ENCODE measurements at places on chromosomes 1 and 21.

GRCh38 chr1:214184992-214185391, 96.0 kb upstream of the SMYD2 start:
- no peak for DNase-seq

DNA sequence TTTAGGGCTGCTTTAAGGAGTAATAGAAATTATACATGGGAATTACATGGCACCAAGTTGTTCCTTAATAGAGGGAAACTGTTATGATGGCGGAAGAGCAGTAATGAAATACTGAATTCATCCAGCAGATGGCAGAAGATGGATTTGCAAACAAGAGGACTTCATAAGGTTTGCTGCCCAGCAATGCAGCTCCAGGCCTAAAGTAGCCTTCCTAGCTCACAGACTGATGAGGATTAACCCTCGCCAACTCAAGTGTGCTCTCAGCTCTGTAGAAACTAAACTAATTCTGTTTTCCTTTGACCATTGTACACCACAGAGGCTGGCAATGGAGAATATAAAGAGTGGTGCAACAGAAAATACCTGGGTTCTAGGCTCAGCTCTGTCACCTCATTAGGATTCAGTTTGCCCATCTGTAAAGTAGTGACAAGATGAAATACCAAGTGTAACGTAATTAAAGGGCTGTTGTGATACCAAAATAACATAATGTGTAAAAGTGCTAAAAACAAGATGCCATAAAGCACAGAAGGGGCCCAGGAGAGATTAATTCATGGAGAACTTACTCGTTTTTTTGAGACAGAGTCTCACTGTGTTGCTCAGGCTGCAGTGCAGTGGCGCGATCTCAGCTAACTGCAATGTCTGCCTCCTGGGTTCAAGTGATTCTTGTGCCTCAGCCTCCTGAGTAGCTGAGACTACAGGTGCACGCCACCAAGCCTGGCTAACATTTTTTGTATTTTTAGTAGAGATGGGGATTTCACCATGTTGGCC, 102.4 kb upstream of the SERBP1 start:
- DNase-seq, result no peak

DNA sequence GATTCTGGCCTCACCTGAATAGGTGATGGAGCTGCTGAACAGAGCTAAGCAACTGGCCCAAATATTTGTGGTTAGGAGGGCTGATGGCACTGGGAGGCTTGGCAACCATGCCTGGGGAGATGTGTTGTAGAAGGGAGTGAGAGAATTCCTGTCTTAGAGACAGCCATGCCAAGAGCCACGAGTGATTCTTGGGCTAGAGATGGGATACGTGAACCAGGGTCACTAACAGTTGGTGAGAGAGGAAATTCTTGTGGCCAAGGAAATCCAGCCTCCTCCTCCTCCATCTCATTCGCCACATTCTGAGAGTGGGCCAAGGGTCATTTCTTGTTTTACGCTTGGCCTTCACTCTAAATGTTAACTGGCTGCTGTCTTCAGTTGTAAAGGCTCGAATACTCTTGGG, 46.3 kb downstream of the NGF start:
- DNase-seq, result no peak

GRCh38 chr1:159704481-159704880, 9.9 kb downstream of the CRP start:
- no peak for DNase-seq

- DNase-seq, result no peak
Measured at GRCh38 chr1:212167098-212167497, 118.1 kb upstream of the PPP2R5A start.

GRCh38 chr21:31570824-31571566, 88.5 kb upstream of the SOD1 start:
- no peak for DNase-seq

- no peak for DNase-seq
Measured at GRCh38 chr1:170678027-170678600, 14.2 kb downstream of the PRRX1 start.

- DNase-seq, result no peak
Measured at GRCh38 chr1:54609301-54609921, 13.9 kb downstream of the FAM151A start.

GRCh38 chr1:211627259-211627658, 48.2 kb downstream of the NEK2 start:
- no peak for DNase-seq

- DNase-seq, result no peak
Measured at GRCh38 chr1:226656201-226656600, 82.9 kb downstream of the ITPKB start.

- no peak for DNase-seq
Measured at GRCh38 chr1:144551107-144551542, 41.6 kb upstream of the PPIAL4F start.

- no peak for DNase-seq
Measured at GRCh38 chr1:147741065-147741464, 19.3 kb downstream of the GJA5 start.

DNA sequence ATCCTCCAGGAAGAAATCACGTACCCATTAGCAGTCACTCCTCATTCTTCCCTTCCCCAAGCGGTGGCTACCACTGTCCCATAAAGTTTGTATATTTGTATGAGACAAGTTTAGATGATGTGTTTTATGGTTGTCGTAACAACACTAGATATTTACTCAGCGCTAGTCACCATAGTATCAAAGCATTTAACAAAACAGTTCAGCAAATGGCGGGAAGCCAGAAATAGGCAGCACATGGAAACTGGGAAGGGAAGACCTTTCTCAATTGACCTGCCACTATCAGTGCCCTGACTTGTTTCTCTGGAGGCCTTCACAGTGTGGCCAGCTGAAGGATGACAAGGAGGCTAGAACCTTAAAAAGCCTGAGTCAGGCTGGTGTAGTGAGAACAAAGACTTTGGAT, 31.1 kb downstream of the CNST start:
- no peak for DNase-seq

DNA sequence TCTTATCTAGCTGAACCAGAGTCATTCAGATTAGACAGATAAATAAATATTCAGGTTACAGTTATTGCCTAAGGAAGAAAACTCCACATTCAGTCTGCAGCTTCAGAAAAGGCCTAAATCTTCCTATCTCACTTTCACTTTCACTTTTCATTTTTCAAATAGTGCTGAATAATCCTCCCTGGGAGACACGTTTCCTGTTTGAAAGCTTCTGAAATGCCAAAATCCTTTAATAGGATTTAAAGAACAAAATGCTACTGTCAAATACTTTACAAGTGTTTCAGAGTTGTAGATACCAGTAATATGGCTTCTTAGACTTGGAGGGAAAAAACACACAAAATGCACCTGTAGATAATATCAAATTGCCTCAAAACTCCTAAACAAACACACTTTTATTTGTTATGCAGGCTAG, 3.9 kb downstream of the PSMB2 start:
- no peak for DNase-seq

GRCh38 chr1:18534810-18535205, 54.1 kb downstream of the KLHDC7A start:
- no peak for DNase-seq

GRCh38 chr1:56758794-56759193, 60.4 kb downstream of the FYB2 start:
- no peak for DNase-seq

DNA sequence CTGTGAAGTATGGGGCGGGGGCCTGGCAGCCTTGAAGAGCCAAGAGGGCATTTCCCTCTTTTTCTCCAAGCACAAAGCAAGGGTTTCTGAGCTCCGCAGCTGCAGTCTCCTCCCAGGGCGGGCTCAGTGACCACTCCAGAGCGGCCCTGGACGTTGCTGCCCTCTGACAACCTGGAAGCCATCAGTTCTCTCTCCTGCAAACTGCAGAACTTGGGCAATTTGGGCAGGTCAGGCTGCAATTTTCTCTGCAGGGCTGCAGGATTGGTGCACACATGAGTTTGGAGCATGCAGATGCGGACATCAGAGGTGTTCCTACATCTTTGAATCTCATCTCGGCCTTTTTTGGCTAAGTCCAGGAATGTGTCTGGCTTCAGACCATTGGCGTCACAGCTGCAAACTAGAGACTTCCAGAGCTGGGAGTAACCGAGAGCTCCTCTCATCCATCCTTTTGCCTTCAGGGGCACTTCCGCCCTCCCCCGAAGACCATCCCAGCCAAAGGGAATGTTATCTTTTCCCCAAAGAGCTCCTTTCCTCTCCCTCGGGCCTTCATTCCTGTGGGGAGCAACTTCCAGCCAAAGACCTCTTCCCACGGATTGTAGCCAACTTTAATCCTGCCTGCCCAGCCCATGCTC, 139.6 kb upstream of the WNT4 start:
- no peak for DNase-seq

GRCh38 chr1:156493742-156494141, 6.8 kb downstream of the MEF2D start:
- no peak for DNase-seq

DNA sequence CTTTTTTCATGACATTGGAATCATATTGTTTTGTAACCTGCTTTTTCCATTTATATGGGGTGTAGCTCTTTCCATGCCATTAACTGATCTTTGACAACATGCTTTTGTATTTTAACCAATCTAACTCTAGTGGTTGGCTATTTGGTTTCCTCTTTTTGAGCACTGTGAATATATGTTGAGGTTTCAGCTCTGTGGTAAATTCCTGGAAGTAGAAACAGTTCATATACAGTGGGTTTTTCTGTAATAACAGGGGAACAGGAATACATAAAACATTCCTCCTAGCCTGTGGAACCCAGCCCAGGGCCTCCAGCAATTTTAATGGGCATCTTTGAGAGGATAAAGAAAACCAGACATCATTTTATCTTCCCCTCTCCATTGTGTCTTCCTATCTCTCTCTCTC, 17.4 kb downstream of the AZIN2 start:
- no peak for DNase-seq

DNA sequence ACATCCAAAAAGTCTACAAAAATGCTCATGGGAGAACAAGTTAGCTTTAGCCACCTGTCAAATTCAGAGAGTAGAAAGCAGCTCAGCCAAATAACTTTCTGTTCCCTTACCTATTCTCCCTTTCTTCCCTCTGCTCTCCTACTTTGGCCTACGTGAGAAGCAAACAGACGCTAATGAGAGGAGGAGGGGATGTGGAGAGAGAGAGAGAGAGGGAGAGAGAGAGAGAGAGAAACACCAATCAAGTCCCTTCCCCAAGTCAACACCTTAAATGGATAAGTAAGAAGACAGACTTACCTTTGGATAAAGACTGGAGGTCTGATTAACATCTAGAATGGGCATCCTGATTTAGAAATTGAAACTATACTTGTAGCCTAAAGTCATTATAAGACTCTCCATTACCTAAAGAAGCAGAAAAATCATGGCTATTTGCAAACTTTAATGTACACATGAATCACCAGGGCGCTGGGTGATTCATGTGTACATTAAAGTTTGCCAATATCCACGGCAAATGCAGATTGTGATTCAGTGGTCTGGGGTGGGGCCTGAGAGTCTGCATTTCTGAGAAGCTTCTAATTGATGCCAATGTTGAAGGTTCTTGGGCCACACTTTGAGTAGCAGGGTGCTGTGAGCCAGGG, 13.1 kb upstream of the DUSP12 start:
- no peak for DNase-seq

- no peak for DNase-seq
Measured at GRCh38 chr1:205714190-205714905, 34.0 kb upstream of the SLC45A3 start.

DNA sequence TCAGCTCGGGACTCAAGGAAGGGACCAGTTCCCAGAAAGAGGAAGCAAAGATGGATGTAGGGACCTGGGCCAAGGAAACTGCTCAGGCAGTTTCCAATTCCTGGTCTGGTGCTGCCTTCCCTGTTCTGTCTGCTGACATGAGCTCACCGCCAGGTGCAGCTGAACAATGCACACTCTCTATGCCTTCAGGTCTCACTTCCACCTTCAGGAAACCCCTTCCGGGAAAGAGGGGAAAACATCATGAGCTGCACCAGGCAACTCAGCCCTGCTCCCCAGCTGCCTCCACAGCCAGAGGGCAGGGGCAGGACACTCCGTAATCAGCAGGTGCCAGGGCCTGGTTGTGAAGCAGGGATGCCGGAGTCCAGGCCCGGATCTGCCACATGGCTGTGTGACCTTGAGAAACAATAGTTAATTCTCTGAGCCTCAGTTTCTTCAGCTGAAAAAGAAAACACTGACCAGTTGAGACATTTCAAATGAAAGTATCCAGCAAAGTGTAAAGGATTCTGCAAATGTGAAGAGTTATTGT, 27.8 kb downstream of the SMIM12 start:
- no peak for DNase-seq

- DNase-seq, result no peak
Measured at GRCh38 chr1:165686971-165687433, 11.4 kb downstream of the ALDH9A1 start.

DNA sequence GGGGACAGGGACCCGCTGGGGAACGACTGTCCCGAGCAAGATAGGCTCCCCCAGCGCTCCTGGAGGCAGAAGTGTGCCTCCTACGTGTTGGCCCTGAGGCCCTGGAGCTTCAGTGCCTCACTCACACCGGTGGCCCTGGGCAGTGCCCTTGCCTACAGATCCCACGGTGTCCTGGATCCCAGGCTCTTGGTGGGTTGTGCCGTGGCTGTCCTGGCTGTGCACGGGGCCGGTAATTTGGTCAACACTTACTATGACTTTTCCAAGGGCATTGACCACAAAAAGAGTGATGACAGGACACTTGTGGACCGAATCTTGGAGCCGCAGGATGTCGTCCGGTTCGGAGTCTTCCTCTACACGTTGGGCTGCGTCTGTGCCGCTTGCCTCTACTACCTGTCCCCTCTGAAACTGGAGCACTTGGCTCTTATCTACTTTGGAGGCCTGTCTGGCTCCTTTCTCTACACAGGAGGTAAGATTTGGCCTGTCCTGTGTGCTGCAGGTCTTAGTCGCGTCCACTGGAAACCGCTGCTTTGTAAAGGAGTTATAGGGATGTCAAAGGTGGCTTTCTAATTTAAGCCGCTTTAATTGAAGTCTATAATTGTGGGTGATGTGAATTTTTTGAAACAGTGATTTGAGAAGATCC, 717 bp downstream of the UBIAD1 start:
- DNase-seq, result no peak

DNA sequence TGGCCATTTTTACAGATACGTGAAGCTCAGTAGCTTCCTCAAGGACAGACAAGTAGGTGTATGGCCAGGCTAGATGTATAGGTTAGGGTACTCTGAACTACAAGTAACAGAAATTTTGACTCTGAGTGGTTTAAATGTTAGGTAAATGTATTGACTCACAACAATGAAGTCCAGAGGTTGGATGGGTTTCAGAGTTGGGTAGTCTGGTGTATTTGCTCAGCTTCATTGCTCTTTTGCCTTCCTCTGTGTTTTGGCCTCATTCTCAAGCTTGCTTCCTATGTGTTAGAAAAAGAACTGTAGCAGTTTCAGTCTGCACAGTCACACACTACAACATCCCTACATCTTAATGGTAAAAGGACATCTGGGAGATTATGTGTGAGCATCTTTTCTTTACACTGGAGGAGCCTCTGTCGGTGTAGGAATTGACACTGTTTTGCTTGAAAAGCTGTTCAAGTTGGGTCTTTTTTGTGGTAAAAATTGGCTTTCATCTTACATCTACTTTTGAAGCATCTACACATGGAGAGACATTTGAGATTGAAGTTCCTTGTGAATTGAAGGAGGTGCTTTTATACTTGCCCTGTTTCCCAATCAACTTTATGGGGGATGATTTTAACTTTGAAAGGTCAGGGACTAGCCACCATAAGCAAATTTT, 64.4 kb downstream of the MAST2 start:
- DNase-seq, result no peak
